ENCODE measurements at places on chromosomes 4 and X.

DNA sequence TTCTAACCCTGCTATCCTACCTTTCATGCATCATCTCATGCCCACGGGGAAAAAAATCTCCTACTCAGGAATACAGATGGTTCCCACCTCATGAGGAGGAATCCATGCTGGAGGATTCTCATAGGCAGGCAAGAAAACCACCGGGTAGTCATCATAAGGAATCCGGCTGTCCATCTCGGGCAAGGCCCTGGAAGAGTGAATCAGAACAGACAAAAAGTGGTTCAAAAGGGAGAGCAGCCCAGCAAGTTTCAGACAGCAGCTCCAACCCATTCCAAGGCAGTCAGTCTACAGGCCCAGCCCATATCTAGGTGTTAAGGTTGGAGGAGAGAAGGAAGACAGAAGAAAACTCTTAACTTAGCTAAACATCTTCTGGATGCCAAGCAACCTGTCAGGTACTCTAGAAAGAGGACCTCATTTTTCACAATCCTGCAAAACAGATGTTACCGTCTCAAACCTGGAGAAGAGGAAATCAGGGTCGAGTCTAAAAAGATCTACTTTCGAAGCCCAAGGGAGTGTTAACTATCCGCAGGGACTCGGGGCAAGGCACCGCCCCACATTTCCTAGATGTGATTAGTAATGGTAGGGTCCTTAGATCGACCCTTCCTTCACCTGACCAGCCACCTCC lies 447 bp downstream of the PDZD11 start:
- peaks cover 9% of the 10 kb centered on the region for H3K36me3 ChIP-seq
- no peak overlapping the region for H3K27ac ChIP-seq
- H3K4me1 ChIP-seq = no peaks in the 10 kb centered on the region
- peak overlapping the region; percentile 55 for H3K4me3 ChIP-seq
- DNase-seq = no peak

DNA sequence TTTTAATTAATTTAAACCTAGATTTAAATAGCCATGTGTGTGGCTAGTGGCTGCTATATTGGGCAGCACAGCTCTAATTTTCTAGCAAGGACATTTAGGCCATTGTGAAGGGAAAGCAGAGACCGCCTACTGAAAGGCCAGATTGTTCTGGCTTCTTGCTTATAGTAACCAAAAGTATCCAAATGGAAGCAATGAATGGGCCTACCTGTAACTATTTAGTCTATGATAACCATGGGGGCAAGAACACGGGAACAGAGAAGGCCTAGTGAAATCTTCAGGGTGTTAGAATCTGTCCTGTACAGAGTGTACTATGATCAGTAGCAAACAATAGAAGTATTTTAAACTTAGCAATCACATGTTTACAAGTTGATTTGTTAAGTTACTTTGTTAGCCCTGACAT lies 16.5 kb upstream of the HPRT1 start:
- H3K27me3 ChIP-seq = no peaks in the 10 kb centered on the region
- H3K27ac ChIP-seq = no peak overlapping the region
- DNase-seq = no peak
- H3K36me3 ChIP-seq = no peaks in the 10 kb centered on the region
- H3K4me1 ChIP-seq = no peaks in the 10 kb centered on the region

DNA sequence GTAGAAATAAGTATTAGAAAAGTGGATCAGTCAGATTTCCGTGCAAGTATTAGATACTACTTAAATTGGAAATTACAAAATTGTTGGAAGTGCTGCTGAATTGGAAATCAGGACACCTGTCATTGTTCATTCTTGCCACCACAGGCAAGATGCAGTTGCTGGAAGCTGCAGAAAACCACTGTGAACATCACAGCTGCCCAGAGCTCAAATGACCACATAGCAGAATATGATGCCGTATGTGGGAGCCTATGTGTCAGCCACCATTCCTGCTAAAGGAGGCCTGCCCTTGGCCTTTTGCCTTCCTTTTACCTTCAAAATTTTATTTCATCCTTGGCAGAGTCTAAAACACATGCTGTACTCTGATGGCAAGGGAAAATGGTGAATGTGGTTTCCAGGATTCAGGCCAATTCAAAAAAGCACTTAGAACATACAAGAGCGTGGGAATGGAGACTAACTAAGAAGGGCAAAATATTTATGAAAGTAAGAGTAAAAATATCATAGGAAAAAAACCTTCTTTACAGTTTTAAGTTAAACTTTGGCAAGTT lies 1005.5 kb upstream of the GRID2 start:
- H3K36me3 ChIP-seq = no peaks in the 10 kb centered on the region
- no peak overlapping the region for H3K4me3 ChIP-seq
- no peak overlapping the region for H3K27ac ChIP-seq
- H3K4me1 ChIP-seq = no peaks in the 10 kb centered on the region
- DNase-seq = no peak

DNA sequence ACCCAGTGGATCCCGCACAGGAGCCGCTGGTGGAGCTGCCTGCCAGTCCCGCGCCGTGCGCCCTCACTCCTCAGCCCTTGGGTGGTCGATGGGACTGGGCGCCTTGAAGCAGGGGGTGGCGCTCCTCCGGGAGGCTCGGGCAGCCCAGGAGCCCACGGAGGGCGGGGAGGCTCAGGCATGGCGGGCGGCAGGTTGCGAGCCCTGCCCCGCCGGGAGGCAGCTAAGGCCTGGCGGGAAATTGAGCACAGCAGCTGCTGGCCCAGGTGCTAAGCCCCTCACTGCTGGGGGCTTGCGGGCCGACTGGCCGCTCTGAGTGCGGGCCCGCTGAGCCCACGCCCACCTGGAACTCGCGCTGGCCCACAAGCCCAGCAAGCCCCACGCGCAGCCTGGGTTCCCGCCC lies 127.1 kb upstream of the TMEM164 start:
- H3K27ac ChIP-seq = no peak overlapping the region
- no peaks in the 10 kb centered on the region for H3K4me1 ChIP-seq

GRCh38 chr4:176817204-176817603 lies 24.5 kb upstream of the VEGFC start:
- H3K27ac ChIP-seq = no peak overlapping the region
- H3K36me3 ChIP-seq = no peaks in the 10 kb centered on the region
- no peak for DNase-seq
- H3K4me1 ChIP-seq = no peaks in the 10 kb centered on the region
- no peaks in the 10 kb centered on the region for H3K27me3 ChIP-seq
- H3K4me3 ChIP-seq = no peak overlapping the region

DNA sequence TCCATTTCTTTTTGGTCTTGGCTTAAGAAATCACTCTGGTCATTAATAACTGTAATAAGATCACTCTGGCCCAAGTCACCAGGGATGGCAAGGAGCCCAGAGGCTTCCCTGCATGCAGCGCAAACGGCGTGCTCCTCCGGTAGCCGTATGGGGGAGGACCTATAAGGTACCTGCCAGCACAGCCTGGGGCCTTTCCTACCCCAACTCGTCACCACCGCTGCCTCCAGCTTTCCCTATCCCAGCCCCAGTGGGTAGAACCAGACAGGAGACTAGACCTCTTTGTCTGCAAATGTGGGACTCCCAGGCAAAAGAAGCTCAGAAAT lies 25.9 kb downstream of the HAND2 start:
- H3K4me3 ChIP-seq = no peak overlapping the region
- no peak overlapping the region for H3K27ac ChIP-seq
- no peak for DNase-seq
- H3K36me3 ChIP-seq = no peaks in the 10 kb centered on the region
- H3K27me3 ChIP-seq = peaks cover 88% of the 10 kb centered on the region

GRCh38 chr4:185117300-185117934 lies 25.6 kb upstream of the SLC25A4 start:
- no peak for DNase-seq
- H3K36me3 ChIP-seq = no peaks in the 10 kb centered on the region
- no peak overlapping the region for H3K27ac ChIP-seq

GRCh38 chrX:48897157-48897624 lies 377 bp downstream of the TIMM17B start:
- peaks cover 7% of the 10 kb centered on the region for H3K4me1 ChIP-seq
- DNase-seq = peak; percentile 95

DNA sequence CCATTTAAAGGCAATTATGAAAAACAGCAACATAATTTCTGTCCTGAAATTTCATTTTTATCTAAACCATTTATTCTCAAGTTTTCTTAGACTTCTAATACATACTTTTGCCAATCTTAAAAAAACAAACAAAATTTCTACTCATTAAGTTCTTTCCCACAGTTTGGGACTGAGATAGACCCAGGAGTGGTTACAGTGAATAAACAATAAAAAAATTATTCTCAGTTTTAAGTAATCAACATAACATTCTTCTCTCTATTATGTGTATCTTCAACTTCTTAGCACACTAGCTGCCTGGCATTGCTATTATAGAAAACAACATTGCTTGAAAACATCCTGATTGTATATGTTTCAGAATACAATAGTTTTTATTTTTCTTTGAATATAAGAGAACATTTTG lies 532.8 kb downstream of the IL15 start:
- DNase-seq = no peak
- H3K27ac ChIP-seq = no peak overlapping the region
- H3K4me1 ChIP-seq = no peaks in the 10 kb centered on the region
- no peaks in the 10 kb centered on the region for H3K27me3 ChIP-seq
- no peaks in the 10 kb centered on the region for H3K36me3 ChIP-seq
- no peak overlapping the region for H3K4me3 ChIP-seq

- H3K27me3 ChIP-seq = no peaks in the 10 kb centered on the region
- H3K27ac ChIP-seq = no peak overlapping the region
- no peak overlapping the region for H3K4me3 ChIP-seq
- no peaks in the 10 kb centered on the region for H3K36me3 ChIP-seq
Observed at GRCh38 chr4:143668930-143669552, 31.4 kb downstream of the FREM3 start.

GRCh38 chr4:33054161-33054560 lies 2334.0 kb downstream of the PCDH7 start:
- no peak overlapping the region for H3K27ac ChIP-seq
- no peaks in the 10 kb centered on the region for H3K36me3 ChIP-seq
- no peaks in the 10 kb centered on the region for H3K27me3 ChIP-seq
- H3K4me1 ChIP-seq = no peaks in the 10 kb centered on the region
- DNase-seq = no peak

DNA sequence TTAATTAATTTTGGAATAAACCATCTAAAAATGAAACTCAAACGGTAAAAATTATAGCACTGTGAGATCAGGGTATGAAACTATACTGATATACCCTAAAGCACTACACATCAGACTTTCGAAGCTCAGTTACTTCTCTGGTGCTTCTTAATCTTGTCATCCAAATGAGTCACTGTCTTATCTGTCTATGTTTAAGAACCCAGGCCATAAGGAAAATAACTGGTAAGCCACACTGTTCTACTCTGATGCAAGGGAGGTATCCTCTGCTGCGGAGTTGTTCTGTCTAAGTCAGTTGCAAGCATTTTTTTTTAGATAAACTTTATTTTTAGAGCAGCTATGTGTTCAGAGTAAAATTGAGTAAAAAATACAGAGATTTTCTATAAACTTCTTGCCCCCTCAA lies 830.8 kb upstream of the POU3F4 start:
- H3K36me3 ChIP-seq = no peaks in the 10 kb centered on the region
- no peaks in the 10 kb centered on the region for H3K4me1 ChIP-seq
- H3K4me3 ChIP-seq = no peak overlapping the region
- no peak for DNase-seq
- no peak overlapping the region for H3K27ac ChIP-seq

GRCh38 chr4:143986180-143986579 lies 33.0 kb downstream of the GYPB start:
- no peak overlapping the region for H3K27ac ChIP-seq
- no peak for DNase-seq
- no peaks in the 10 kb centered on the region for H3K27me3 ChIP-seq
- no peak overlapping the region for H3K4me3 ChIP-seq
- no peaks in the 10 kb centered on the region for H3K4me1 ChIP-seq
- no peaks in the 10 kb centered on the region for H3K36me3 ChIP-seq

DNA sequence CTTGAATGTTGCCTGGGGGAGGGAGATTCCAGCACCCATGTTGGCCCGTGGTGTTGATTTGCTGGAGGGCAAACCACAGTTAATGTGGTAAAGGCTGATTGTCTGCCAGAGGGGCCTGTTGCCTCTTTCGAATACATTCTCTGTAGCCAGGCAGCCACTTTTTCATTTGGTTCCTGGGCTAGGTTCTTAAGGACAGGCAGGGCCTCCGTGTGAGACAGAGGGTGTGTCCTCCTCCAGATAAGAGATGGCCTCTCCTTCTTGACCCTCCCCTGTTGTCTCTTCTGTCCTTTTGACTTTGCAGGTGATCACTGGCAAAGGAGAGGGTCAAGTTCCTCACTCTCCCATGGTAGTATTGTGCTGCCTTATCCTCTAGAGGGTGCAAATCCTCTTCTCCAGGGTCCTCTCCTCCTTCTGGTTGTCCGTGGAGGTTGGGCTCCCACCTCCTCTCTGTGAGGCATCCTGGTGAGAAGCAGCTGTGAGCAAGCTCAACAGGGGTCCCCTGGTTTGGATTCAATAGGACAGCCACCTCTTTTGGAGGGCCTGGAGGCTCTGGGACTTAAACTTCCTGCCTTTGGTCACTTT lies 44.9 kb downstream of the ZNF182 start:
- H3K4me3 ChIP-seq = no peak overlapping the region
- H3K27me3 ChIP-seq = no peaks in the 10 kb centered on the region
- H3K27ac ChIP-seq = no peak overlapping the region

GRCh38 chr4:21522296-21522695 lies 426.3 kb downstream of the KCNIP4 start:
- no peak for DNase-seq
- H3K4me1 ChIP-seq = no peaks in the 10 kb centered on the region
- no peak overlapping the region for H3K27ac ChIP-seq
- H3K36me3 ChIP-seq = no peaks in the 10 kb centered on the region

- no peak for DNase-seq
- no peaks in the 10 kb centered on the region for H3K36me3 ChIP-seq
- no peaks in the 10 kb centered on the region for H3K4me1 ChIP-seq
- no peaks in the 10 kb centered on the region for H3K27me3 ChIP-seq
- H3K4me3 ChIP-seq = no peak overlapping the region
- no peak overlapping the region for H3K27ac ChIP-seq
Observed at GRCh38 chr4:142913461-142914030, 67.4 kb upstream of the INPP4B start.

- H3K36me3 ChIP-seq = no peaks in the 10 kb centered on the region
- H3K4me3 ChIP-seq = no peak overlapping the region
- no peak for DNase-seq
- peaks cover 3% of the 10 kb centered on the region for H3K27me3 ChIP-seq
- H3K4me1 ChIP-seq = no peaks in the 10 kb centered on the region
Observed at GRCh38 chrX:138485224-138485623, 226.3 kb downstream of the FGF13 start.

- no peak overlapping the region for H3K4me3 ChIP-seq
- H3K27ac ChIP-seq = no peak overlapping the region
- H3K36me3 ChIP-seq = no peaks in the 10 kb centered on the region
- H3K27me3 ChIP-seq = no peaks in the 10 kb centered on the region
- H3K4me1 ChIP-seq = no peaks in the 10 kb centered on the region
- DNase-seq = no peak
Observed at GRCh38 chr4:24769571-24769970, 25.8 kb upstream of the SOD3 start.

GRCh38 chr4:87054900-87055299 lies 120.1 kb downstream of the AFF1 start:
- peak overlapping the region; percentile 8 for H3K4me3 ChIP-seq
- DNase-seq = no peak
- peaks cover 55% of the 10 kb centered on the region for H3K4me1 ChIP-seq
- H3K27ac ChIP-seq = peak overlapping the region; percentile 75
- H3K36me3 ChIP-seq = no peaks in the 10 kb centered on the region
